ENCODE measurements at places on chromosomes 13 and 19. TPM values are rescaled to one million over a fixed set of nuclear protein-coding genes. Genes with fewer than 3 reads are reported as not detected.

HTR2A gene
- total RNA-seq = 2.5 TPM

ZSCAN1 gene
- total RNA-seq = not detected

DIRAS1 gene
- total RNA-seq = 2.3 TPM

C19orf44 gene
- total RNA-seq = 4.5 TPM

URAD gene
- total RNA-seq = not detected

KLK14 gene
- total RNA-seq = not detected

TRPM4 gene
- 27.5 TPM for total RNA-seq

METTL21C gene
- not detected for total RNA-seq

C5AR1 gene
- 0.39 TPM for total RNA-seq

LHFPL6 gene
- 121 TPM for total RNA-seq

KLK8 gene
- total RNA-seq = not detected

Measured in smooth muscle cell of the pulmonary artery (primary cell).